ENCODE measurements at places on chromosomes 5 and 9. TPM values are rescaled to one million over a fixed set of nuclear protein-coding genes. Genes with fewer than 3 reads are reported as not detected.

- peak; percentile 68 for DNase-seq
Measured at GRCh38 chr5:115543365-115544042, 1.1 kb downstream of the FEM1C start.

IFNA13 gene
- total RNA-seq, result not detected

DNA sequence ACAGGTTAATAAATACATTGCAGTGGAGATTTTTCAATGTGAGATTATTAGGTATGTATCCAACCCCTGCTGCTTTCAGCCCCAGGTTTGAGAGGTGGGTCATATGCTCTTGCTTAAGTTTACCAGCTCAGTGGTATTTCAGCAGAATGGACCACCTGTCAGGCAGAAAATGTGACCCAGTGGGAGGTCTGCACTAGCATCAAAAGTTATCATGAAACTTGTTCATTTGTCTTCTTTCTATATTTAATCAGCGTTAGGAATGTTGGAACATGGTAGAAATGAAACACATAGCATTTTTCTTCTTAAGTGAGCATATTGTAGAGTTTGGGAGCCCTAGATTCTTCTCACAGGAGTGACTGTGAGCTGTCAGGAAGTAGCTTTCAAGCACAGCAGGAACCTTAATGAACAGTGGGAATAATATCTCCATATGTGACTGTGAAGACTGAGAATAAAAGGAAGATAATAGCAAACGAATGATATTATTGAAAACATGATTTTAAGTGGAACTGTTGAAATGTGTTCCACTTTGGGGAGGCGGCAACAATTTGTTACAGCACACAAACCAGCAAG lies 596.9 kb upstream of the CDH6 start:
- DNase-seq, result no peak

- no peak for DNase-seq
Measured at GRCh38 chr9:120645760-120646159, 65.8 kb upstream of the CDK5RAP2 start.

DNA sequence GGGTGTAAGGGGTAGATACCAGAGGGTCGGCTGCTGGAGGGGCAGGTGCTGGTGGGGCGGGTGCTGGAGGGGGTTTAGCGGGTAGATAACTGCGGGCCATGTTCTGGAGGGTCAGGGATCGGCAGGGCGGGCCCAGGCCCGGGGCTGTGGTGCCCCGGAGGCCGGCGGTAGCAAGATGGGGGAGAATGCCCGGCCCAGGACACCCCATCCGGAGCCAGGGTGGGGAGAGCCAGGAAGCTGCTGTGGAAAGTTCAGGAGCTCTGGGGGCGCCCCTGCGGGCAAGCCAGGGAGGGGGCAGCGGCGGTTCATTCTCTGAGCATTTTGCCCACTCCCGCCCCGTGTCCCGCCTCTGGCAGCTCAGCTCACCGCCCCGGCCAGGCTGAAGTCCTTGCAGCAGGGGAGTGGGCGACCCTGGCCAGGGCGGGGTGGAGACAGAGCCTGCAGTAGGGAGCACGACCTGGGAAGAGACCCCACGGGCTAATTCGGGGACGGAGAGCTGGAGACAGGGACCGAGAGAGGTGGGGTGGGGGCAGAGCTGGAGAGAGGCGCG lies 538 bp downstream of the PRRT1B start:
- no peak for DNase-seq

WNT8A gene
- total RNA-seq, result not detected

DNA sequence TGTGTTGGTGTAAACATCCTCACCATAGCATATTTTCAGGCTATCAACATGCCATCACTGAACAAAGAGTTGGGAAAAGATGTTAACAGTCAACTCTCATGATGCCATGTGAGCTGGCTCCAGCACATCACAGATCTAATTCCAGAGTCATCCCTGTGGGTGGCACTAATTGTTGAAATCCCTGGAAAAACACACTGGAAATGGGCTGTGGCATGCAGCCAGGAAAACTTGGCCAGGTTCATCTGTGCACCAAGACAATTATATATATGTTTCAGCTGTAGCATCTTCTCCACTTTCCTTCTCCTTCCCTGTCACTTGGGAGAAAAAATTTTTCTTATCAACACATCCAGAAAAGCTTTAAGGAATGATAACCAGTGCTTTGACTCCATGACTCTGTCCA lies 313.7 kb downstream of the TRIM32 start:
- no peak for DNase-seq

DNA sequence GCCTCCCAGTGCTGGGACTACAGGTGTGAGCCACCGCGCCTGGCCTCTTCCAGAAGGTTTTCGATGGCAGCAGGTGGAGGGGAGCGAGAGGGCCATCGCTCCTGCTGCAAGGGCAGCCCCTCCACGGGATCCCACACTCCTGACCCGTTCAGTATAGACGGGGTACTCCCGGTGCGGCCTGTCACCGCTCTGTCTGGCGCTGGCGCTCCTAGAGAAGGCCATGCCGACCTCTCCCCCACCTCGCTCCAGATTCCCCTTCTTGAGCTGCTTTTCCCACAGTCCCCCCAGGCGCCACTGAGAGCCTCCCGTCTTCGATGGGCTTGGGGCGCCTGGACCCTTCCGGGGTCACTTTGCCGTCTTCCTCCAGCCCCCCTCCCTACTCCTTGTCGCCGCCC lies 4.3 kb upstream of the SQSTM1 start:
- DNase-seq, result no peak

DNA sequence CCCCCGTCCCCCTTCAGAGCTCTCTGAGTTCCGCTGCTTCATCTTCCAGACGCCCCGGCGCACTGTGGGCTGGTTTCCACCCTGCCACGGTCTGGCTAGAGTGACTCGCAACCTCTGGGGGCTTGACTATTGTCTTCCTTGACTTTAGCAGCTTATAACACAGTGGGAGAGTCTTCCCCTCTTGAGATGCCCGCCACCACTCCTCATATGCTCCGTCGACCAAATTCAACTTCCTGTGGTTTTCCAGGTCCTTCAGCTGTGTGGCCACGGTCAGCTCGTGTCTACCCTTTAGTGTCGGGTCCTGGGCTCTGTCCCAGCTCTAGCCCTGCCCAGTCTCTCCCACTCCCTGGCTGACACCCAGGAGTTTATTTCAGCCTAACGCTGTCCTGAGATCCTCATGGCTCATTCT lies 28.2 kb upstream of the NCS1 start:
- no peak for DNase-seq

GRCh38 chr5:107916731-107917725 lies 246.3 kb upstream of the EFNA5 start:
- DNase-seq, result no peak

SLC6A3 gene
- not detected for total RNA-seq

PCDHA9 gene
- total RNA-seq, result not detected

CAMK4 gene
- total RNA-seq, result 84.9 TPM

- no peak for DNase-seq
Measured at GRCh38 chr9:129749575-129749974, 3.3 kb downstream of the PTGES start.

ISL1 gene
- not detected for total RNA-seq

Data from activated CD8-positive, alpha-beta T cell treated with anti-CD3 and anti-CD28 coated beads, Interleukin-2, amount 10 ng/mL, durations not matched to agents 7 days and 5 days (primary cell).